ENCODE measurements at places on chromosomes 6 and 20.

- no peak for DNase-seq
These were observed 63.2 kb upstream of the SYNDIG1 start for GRCh38 chr20:24406251-24406650.

DNA sequence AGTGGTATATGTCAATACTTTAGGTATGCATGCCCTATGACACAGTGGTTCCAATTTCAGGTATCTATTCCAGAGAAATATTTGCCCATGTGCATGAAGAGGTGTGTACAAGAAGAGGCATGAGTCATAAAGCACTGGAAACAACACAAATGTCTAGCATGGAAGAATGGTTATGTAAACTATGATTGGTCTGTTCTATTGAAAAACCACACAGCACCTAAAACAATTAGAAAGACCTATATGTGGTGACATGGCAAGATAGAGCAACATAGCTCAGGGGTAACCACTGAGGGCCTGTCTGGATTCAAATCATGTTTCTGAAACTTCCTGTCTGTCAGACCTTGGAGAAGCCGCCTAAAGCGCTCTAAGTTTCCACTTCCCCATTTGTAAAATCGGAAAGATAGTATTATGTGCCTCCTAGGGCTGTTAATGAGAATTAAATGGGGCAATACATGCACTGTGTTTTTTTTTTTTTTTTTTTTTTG lies 76.0 kb upstream of the SHLD1 start:
- no peak for DNase-seq

DNA sequence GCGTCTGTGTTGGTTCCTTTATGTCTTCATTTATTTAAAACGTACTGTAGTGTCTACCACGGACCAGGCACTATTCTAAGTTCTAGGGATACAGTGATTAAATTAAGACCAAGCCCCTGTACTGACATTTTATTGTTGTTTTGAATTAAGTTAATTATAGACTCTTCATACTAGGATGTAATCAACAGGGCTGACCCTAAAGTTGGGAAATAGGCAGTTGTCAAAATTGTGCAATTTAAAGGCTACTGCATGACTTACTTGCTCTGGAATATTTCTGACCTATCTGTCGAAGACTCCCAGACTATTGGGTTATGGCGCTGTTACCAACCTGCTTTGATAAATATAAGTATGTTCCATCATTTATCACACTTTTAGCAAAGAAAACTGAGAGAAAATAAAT lies 6.7 kb downstream of the MYO6 start:
- DNase-seq: no peak

DNA sequence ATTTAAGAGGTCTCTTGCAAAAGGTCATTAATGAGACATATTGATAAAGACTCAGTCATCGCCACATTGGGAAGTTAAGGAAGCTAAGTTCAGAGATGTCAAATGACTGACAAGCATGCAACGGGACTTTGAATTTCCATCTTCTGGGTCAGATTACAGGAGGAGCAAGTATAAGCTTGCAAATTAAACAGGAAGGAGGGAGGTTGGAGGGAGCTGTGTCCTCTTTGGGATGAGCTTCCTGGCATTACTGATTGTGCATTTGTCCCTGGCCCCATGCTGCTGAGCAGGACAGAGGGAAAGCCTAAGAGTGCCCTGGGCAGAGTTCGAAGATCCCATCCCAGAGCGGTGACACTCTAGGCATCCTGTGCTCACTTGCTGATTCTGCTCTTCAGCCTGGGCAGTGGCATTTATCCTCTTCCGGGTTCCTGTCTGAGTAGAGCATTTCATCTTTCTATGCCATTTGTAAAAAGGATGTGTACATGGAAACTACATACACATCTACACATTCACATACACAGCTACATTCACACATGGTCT lies 40.5 kb downstream of the SLC22A1 start:
- DNase-seq: no peak

GRCh38 chr6:109021870-109022269 lies 72.8 kb downstream of the SESN1 start:
- DNase-seq: no peak

DNA sequence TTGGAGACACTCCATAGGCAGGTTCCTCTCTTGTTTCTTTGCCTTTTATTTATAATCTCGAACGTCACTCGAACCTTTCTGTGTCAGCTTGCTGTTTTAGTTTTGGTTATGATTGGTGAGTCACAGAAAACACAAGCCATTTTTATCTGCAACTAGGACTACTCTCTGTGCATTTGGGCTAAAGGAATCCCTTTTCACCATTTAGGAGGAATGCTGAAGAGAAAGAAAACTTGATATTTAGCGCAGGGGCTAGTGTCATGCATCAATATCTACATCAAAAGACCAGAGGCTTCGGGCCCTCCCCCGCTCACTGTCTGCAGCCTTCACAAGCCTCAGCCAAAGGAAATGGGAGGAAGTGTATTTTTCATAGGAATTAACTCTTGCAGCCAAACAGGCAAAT lies 507.8 kb upstream of the CITED2 start:
- DNase-seq: no peak

GRCh38 chr6:26097268-26097875 lies 10.1 kb downstream of the HFE start:
- DNase-seq: peak; percentile 39

DNA sequence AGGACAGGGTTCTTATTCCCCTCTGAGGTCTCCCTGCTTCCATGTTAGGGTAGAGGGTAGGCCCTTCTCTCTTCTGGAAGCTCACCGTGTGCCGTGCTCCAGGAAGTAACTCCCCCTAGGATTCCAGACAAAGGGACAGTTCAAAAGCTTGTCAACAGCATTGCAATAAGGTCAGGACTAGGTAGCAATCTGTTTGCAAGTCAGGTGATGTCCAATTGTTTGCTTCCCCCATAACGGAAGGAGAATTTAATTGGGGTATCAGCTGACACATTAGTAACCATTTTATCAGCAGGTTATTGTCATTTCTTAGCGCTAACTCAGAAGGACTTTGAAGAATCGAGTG lies 41.9 kb downstream of the SYNJ2 start:
- DNase-seq: no peak

DNA sequence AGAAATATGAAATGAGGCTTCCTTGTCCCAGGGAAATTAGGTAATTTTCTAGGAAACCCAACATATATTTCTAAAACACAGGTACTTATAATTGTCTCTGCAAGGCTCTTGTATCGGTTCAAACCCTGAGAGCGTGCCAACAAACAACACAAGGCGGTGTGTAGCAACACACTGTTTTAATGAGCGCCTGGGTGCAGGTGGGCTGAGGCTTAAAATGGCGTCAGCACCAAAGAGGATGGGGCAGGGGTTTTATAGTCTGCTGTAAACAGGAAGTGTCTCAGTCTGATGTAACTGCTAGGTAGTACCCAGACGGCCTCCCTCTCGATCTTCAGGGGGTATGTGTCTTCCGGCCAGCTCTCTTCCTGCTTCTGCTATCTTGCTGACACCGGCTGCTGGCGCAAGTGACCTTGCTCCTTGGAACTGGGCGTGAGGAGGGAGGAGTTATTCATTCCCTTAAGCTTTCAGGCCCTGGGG lies 69.7 kb downstream of the EPB41L2 start:
- no peak for DNase-seq

DNA sequence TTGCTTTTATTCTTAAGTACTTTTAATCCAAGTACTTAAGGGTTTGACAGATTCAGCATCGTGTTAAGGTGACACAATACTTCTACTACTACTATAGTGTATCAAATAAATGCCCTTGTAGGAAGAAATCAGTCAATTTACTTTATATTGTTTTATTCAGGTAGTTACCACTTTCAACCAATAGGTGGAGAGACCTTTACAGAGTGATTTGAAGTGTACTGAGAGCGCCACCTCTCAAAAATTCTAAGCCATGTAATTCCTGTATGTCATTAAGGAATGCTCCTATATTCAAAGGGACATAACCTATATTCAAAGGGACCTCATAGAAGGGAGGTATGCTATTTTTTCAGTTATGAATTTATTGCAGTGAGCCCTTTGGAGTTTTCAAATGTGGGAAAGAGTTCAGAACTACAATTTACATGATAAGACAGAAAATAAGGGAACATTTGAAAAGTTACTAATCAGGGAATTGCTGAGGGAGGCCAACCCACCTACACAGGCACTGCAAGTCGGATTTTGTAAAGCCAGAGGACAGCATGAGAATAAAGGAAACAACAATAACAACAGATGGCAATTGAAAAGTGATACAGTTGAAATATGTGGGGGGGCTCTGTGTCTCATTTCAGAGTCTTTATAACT lies 955.6 kb downstream of the TBC1D32 start:
- DNase-seq: no peak

DNA sequence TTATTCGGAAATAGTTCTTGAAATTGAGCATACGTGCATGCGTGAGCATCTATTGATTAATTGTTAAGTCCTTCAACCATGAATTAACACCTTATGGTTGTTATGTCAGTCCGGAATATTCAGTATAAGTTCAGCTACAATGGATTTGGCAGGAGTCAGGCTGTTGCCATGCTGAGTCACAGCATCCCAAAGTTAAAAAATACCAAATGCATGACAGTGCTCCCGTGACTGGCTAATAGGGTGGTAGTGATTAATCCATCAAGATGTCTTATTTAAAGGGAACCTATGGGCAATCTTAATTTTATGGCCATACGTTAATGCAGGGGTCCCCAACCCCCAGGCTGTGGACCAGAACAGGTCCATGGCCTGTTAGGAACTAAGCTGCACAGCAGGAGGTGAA lies 10.5 kb downstream of the RAE1 start:
- DNase-seq: no peak

GRCh38 chr6:157188213-157188612 lies 135.1 kb downstream of the TMEM242 start:
- DNase-seq: no peak

- DNase-seq: no peak
These were observed 24.9 kb upstream of the IER3 start for GRCh38 chr6:30769088-30769852.

GRCh38 chr6:111157412-111157811 lies 70.1 kb downstream of the SLC16A10 start:
- DNase-seq: no peak

- no peak for DNase-seq
These were observed 27.1 kb downstream of the CHMP4B start for GRCh38 chr20:33838035-33838864.

DNA sequence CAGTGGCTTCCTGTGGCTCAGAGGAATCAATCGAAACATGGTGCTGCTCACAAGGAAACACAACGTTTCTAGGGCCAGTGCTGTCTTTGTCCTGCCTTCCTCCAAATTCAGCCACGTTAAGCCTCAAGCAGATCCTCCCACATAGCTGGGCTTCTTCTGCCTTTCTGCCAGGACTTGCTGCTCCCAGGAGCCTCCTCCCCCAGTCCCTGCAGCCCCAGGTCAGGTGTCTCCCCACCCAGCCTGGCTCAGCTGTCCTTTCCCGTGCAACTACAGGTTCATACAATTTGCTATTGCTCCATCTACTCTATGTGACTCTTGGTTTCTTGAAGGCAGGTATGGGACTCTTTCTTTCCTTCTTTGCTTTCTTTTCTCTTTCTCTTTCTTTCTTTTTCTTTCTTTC lies 215.3 kb upstream of the RNF24 start:
- no peak for DNase-seq

DNA sequence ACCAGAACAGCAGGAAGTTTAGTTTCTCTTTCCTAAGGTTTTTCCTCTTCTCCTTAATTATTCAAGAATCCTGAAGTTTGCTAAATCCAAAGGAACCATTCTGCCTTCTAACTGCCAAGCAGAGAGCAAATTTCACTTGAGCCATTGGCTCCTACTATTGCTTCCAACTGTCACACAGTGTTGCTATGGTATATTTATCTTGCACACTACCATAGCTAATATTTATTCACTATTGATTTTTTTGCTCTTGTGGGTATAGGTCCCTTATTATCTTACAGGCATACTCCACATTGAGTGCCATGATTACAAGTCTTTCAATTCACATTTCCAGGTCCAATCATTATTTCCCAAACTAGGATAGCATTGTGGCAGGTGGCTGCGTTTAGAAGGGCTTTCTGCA lies 266.7 kb upstream of the FLRT3 start:
- DNase-seq: no peak

GRCh38 chr20:22757424-22758183 lies 173.2 kb upstream of the FOXA2 start:
- DNase-seq: no peak

- DNase-seq: no peak
These were observed 330.8 kb upstream of the PREP start for GRCh38 chr6:105733556-105734162.

DNA sequence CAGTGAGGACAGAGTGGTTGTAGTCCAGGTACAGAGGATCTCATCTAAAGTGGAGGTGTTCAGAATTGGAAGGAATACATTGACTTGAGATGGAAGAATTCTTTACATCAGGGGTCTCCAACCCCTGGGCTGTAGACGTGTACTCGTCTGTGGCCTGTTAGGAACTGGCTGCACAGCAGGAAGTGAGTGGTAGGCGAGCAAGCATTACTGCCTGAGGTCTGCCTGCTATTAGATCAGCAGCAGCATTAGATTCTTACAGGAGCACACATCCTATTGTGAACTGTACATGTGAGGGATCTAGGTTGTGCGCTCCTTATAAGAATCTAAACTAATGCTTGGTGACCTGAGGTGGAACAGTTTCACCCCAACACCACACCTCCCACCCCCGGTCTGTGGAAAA lies 121.1 kb downstream of the CDKAL1 start:
- no peak for DNase-seq

GRCh38 chr6:44291841-44292240 lies 21.3 kb downstream of the AARS2 start:
- no peak for DNase-seq
